ENCODE measurements at places on chromosomes 11 and 22.

GRCh38 chr11:61793083-61793828, 545 bp downstream of the FEN1 start:
- DNase-seq: no peak

DNA sequence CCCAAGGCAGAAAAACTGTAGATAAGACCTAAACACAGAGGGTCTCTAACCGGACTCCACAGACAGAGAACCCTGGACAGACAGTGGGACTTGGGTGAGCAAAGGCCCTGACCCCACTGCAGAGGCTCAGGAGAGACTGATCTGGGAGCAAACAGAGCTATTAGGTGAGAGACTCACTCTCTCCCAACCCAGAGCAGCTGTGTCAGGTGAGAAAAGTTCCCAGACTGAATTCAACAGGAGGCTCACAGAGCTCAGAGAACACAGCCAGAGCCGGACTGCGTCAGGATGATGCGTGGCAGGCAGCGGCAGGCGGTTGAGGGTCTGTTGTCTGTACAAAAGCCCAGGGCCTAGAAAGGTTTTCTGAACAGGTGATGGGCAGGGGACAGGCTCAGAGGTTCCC, 5.5 kb downstream of the RFPL2 start:
- no peak for DNase-seq

- no peak for DNase-seq
Measured at GRCh38 chr11:66848671-66849500, 5.6 kb downstream of the RCE1 start.

DNA sequence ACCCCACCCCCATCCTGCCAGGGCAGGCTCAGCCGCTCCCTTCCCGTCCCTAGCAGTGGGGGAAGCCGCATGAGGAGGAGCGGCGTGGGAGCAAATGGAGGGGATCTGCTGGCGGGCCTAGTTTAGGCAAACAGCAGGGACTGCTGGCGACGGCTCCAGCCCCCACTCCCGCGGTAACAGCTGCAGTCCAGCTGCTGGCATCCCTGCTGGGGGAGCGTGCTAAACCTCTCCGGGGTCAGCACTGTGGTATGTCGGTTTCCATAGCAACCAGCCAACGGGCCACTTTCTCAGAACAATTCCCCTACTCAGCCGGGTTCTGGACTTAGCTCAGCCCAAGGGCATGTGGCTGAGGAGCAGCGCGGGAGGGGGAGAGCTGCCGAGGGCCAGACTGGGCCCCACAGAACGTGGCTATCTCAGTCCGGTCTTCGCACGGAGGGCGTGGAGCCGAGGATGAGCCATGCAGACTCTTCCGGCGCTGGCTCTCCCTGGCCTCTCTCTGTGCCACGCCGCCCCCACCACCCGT, 98.8 kb downstream of the PKNOX2 start:
- DNase-seq: no peak

- DNase-seq: no peak
Measured at GRCh38 chr22:21455334-21456089, 11.7 kb upstream of the TMEM191C start.

- DNase-seq: peak; percentile 74
Measured at GRCh38 chr22:37242395-37242918, 1.6 kb downstream of the RAC2 start.

- DNase-seq: no peak
Measured at GRCh38 chr22:28143241-28143865, 224.3 kb upstream of the PITPNB start.

- DNase-seq: no peak
Measured at GRCh38 chr11:67397986-67398660, 3.5 kb downstream of the PPP1CA start.

DNA sequence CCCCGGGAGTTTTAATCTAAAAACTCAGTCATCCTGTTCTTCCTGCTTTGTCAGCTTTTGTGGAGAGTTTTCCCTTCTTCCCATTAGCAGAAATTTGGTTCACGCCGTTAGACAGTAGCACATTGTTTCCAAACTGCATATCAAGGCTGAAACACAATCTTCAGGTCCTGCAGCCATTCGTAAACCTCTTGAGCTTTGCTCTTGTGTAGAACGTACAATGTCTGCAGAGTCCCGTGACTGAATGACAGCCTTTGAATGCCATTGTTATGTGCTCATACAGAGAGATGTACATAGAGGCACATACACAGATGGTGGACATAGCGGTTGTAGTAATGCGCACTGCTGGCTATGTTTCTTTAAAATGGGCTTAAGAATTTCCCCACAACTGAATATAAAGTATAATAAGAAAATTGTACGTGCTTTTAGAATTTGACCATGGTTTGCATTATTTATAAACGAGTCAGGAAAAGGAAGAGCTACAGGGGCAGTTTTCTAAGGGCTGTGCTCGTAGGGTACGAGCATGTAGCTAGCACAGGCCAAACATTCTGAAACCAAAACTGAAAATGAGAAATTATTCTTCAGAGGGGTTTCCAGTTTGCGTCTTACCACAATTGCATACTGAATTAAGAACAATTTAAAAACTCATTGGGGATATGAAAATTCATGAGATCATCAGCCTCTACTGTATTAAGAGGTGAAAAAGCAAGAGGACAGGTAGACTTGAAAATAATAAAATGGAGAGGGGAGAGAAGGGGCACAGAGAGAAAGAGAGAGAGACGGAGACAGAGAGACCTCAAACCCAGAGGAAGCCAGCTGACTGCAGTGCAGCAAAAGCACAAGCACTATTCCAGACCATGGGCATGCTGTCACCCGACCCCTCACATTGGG, 310.1 kb downstream of the CADM1 start:
- DNase-seq: no peak

GRCh38 chr11:74345420-74345819, 34.0 kb upstream of the P4HA3 start:
- DNase-seq: no peak

DNA sequence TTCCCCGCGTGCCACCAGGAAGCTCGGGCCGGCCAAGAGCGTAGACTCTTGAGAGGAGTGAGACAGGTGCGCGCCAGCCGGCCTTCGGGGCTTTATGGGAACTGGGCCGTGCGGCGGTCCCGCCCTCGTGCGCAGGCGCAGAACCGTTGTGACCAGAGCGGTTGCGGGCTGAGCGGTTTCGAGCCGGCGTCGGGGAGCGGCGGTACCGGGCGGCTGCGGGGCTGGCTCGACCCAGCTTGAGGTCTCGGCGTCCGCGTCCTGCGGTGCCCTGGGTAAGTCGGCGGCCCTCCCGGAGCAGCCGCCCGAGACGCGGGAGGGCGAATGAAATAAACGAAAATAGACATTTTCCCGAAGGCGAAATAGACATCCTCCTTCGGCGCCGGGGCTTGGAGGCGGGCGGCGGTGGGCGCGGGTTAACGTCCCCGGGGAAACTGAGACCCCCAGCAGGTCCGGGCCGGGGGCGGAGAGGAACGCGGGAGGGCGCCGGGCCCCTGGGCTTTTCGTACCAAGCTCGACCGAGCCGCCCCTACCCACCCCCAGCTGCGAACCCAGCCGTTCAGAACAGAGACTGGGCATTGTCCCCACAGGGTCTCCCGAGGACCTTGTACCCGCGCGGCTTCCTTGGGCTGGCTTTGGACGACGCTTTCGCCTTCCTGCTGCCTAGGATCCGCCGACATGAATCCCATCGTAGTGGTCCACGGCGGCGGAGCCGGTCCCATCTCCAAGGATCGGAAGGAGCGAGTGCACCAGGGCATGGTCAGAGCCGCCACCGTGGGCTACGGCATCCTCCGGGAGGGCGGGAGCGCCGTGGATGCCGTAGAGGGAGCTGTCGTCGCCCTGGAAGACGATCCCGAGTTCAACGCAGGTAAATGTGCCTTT, at the start of gene ASRGL1:
Gene ASRGL1 (plus strand): TSS at position 146 of the 879 bp plus-strand sequence. CDS start 530 bp downstream, at position 676.
- peak; percentile 60 for DNase-seq

DNA sequence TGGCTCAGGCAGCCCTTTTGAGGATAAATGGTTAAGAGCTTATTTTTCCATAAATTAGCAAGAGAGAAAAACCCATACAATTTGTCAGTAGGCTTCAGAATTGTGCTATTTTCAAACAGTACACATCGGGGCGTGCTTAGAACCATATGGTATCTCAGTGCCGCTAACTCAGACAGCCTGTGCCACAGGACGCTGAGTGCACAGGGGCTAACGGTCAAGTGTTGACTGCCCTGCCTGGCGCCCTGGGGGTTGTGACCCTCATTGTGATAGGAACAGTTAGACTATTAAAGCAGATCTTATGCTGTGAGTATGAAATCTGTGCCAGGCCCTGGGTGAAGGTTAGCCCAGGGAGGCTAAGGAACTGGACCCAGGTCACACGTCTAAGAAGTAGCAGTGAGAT, 1519.7 kb downstream of the BRD1 start:
- no peak for DNase-seq

- DNase-seq: no peak
Measured at GRCh38 chr22:50001388-50002231, 11.0 kb downstream of the IL17REL start.

DNA sequence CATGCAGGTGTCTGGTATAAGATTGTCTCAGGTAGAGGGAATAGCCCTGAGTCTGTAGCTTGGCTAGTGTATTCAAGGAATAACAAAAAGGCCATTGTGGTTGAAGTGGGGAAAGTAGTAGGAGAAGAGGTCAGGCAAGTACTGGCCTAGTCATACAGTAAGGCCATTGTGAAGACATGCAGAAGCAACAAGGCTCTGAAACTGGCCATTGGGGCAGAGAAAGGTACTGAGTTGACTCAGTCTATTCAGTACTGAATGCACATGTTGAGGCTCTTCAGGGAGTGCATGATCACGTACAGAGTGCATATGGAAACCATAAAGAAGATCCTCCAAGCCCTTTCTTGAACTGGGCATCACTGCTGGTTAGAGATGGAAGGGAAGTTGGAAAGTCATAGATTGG, 477.6 kb downstream of the SOX6 start:
- DNase-seq: no peak

GRCh38 chr11:17412488-17413180, 24.2 kb upstream of the KCNJ11 start:
- no peak for DNase-seq

GRCh38 chr22:20776624-20777405, 2.9 kb downstream of the SERPIND1 start:
- DNase-seq: no peak

- no peak for DNase-seq
Measured at GRCh38 chr11:129239207-129239606, 47.1 kb upstream of the ARHGAP32 start.

- no peak for DNase-seq
Measured at GRCh38 chr11:96111308-96111707, 187.4 kb upstream of the MTMR2 start.

DNA sequence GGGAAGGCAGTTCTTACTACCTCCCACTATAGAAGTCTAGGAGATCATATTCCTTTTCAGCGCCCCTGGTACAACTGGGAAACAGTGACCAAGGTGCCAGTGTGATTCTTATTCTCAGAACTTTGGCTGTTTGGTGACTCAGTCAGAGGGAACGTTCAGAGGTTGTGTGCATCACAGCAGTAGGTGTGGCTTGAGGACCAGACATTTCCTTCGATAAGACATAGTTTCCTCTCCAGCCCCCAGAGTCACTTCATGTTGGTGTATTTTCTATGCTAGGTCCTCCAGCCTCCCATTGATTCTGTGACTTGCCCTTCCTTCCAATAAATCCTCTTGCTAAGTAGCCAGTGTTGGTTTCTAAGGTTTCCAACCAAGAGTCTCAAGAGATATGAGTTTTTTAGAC, 171.9 kb upstream of the MPPED2 start:
- DNase-seq: no peak

- DNase-seq: no peak
Measured at GRCh38 chr22:21921184-21921721, 31.4 kb downstream of the PPM1F start.

DNA sequence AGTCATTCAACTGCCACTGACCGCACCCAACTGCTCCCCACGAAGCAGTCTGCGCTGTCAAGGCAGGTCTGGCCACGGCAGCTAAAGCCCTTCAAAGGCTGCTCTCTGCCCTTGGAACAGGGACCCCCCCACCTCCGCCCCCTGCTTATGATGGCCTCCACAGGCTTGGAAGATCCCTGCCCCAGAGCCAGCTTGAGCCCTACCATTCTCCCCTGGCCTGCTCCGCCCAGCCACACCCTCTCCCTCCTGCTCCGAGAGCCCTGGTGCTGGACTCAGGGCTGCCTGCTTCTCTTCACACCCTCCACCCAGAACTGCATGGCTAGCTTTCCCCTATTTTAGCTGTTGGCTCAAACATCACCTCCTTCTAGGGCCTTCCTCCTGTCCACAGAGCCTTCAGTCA, 19.0 kb downstream of the ZMAT5 start:
- no peak for DNase-seq

GRCh38 chr22:38737302-38738060, 18.3 kb downstream of the SUN2 start:
- no peak for DNase-seq

GRCh38 chr11:1479006-1479677, 7.4 kb downstream of the MOB2 start:
- no peak for DNase-seq

- no peak for DNase-seq
Measured at GRCh38 chr22:24433828-24434470, 6.5 kb downstream of the ADORA2A start.

- DNase-seq: no peak
Measured at GRCh38 chr11:12685229-12685628, 11.0 kb downstream of the TEAD1 start.

DNA sequence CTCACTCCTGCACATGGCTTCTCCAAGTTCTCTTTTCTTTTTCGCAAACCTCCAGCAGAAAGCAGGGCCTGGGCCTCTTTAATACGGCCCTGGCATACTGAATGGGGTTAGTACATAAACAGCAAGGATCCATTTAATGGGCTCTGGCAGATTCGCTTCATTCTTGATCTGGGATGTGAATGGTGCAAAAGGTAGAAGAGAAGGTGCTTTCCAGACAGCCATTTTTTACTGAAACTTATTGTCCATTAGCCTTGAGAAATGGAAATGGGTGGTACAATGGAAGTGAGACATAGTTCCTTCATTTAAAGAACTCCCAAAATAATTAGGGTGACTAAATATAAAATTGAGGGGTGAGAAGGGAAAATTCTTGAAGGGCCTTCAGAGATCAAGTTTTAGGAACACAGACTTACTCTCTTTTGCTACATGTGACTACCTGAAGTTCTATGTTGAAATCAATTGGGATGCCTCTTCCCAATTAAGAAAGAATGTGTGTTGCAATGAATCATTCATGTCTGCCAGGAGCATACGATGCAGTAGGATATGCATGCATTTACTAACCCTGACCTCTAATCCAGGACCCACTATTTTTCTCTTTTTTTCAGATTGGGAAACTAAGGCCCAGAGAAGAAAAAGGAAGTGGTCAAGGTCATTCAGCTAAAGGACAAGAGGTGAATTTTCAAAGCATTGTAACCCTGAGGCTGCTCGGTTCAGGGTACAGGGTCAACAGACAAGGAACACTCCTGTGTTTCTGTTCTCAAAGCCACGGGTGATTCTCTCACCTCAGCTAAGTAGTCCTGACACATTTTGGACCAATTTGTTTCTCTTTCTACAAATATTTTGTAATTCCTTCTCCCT, 144.1 kb downstream of the BBOX1 start:
- no peak for DNase-seq

DNA sequence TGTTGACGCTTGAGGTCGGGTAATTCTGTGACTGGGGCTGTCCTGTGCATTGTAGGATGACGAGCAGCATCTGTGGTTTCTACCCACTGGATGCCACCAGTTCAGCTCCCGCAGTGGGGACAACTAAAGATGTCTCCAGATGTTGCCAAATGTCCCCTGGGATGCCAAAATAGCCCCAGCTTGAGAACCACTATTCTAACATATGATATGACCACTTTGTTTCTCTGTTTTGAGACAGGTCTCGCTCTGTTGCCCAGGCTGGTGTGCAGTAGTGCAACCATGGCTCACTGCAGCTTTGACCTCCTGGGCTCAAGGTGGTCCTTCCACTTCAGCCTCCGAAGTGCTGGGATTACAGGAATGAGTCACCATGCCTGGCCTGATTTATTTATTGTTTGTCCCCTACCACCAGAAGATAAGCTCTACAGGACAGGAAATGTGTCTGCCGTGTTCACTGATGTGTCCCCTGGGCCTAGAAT, 4.4 kb upstream of the MEN1 start:
- no peak for DNase-seq

All from stimulated activated CD4-positive, alpha-beta T cell treated with anti-CD3 and anti-CD28 coated beads, Interleukin-1b, Interleukin-23, amount 100 ng/mL, for 1 hour (primary cell).